Putamen (tissue), 1 donor: ENCODE measurements at places on chromosomes 2 and 18.

DNA sequence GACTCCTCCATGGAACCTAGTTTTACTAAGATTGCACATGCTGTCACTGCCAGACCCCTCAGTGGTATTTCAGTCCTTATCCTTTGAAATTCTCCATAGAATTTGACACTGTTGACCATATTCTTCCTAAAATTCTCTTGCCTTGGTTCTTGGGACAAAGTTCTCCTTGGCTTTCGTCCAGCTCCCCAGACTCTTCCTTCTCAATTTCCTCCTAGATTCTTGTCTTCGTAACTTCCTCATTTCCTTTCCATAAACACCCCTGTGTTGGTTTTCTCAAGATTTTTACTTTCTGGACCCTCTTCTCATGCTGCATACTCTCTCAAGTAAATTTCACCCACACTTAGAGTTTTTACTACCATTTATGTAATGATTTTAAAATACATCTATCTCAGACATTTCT is 96.6 kb upstream of the TWSG1 start:
- DNase-seq: no peak

- DNase-seq: no peak
Observed at GRCh38 chr2:43898134-43898837, 59.5 kb downstream of the ABCG8 start.

DNA sequence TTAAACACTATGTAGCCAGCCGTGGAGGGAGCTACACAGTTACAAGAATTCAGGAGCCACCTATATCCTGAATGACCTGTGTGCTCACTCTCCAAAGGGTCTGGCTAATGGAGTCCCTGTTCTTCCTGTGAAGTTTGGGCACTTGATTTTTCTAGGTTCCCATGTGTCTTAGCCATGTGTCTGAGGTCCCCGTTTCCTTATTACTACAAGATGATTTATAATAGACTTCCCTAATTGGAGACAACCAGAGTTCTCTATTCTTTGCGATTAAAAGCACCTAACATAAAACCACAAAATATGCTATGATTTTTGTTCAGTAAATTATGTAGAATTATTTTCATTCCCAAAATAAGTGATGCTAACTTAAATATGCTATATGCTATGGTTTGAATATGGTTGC is 83.4 kb downstream of the PDK1 start:
- no peak for DNase-seq

DNA sequence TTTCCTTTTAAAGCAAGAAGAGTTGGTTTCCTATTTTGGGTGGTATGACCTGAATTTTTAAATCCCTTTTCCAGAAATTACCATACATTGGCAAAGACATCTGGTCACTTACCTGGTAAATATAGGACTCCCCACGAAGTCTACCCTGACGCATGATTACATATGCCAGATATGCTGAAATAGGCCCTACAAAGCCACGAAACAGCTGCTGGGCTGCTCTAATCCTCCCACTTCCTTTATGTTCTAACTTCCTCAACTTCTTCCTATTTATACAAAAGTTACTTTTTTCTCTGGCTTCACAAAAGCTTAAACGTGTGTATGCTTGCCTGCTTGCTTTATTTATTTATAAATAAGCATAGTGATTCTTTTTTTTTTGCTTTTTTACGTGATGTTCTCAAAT is 186.0 kb upstream of the EPHA4 start:
- no peak for DNase-seq

GRCh38 chr18:28961669-28962228 is 784.8 kb upstream of the CDH2 start:
- no peak for DNase-seq

- DNase-seq: no peak
Observed at GRCh38 chr2:46431481-46432235, 47.7 kb upstream of the TMEM247 start.
